ENCODE measurements at places on chromosomes 2 and 18. TPM values are rescaled to one million over a fixed set of nuclear protein-coding genes. Genes with fewer than 3 reads are reported as not detected.

CSRNP3 gene
- total RNA-seq, result not detected

MARCHF4 gene
- total RNA-seq, result not detected

DNA sequence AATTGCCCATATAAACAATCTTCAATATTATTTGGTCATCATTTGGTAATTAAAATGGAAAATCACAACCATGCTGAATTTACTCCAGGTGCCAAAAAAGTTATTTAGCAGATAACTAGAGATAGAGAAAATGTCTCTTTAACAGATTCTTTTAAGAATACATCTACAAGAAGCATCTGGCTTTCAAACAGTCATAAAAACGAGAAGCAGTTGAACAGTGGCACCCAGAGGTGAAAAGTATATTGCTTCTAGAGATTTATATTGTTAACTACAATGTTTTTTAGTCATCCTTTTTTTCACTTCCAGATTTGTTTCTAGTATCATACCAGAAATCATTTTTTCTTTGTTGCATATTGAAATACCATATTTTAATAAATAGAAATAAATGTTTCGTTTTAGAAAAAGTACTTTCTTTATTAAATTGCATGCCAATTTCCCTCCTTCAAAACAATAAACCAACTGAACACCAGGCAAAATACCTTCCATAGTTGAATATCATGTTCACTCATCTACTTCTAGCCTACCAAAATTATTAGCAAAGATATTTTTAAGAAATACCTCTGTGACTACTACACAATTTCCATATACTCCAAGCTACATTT lies 65.4 kb upstream of the HNRNPA3 start:
- peak overlapping the region; percentile 52 for H3K4me3 ChIP-seq
- no peaks in the 10 kb centered on the region for H3K36me3 ChIP-seq
- H3K27me3 ChIP-seq, result peaks cover 70% of the 10 kb centered on the region
- peak; percentile 10 for DNase-seq
- H3K4me1 ChIP-seq, result peaks cover 20% of the 10 kb centered on the region

ECEL1 gene
- 2.5 TPM for total RNA-seq
